ENCODE measurements at places on chromosomes 7 and 10. TPM values are rescaled to one million over a fixed set of nuclear protein-coding genes. Genes with fewer than 3 reads are reported as not detected.
A peak's percentile ranks its signal among the peaks of the same experiment; 100 is the strongest.

The TRIM74 gene
- total RNA-seq, result not detected

The SAMD9L gene
- 4.1 TPM for total RNA-seq

The ZNF680 gene
- total RNA-seq, result 21.5 TPM

The CACUL1 gene
- total RNA-seq, result 17.2 TPM

The SEMA3C gene
- total RNA-seq, result 58.3 TPM

The USP54 gene
- total RNA-seq, result 22.3 TPM

The TMEM196 gene
- total RNA-seq, result not detected

The ARHGAP21 gene
- total RNA-seq, result 45.0 TPM

The ATG9B gene
- total RNA-seq, result not detected

The NEBL gene
- total RNA-seq, result 304 TPM

GRCh38 chr10:15879663-15880062 lies 19.4 kb upstream of the MINDY3 start:
- H3K27me3 ChIP-seq, result no peaks in the 10 kb centered on the region
- H3K4me1 ChIP-seq, result no peaks in the 10 kb centered on the region
- no peak overlapping the region for H3K27ac ChIP-seq
- no peaks in the 10 kb centered on the region for H3K36me3 ChIP-seq
- H3K4me3 ChIP-seq, result no peak overlapping the region

DNA sequence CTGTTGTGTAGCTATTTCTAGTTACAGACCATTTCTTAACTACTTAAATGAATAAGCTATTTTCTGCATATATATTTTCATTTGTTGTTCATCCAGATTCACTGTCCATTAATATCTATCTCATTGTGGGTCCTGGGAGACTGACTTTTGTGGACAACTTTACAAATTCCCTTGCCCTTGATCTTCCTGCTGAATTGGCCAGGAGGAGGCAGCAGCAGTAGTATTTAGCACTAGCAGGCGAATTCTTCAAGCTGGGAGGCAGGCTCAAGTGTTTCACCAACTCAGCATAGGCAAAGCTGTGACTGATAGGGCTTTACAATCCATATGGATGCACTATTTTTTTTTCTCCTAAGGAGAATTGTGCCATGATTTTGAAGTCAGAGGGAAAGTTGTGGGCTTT lies 461.0 kb upstream of the NRG3 start:
- H3K4me3 ChIP-seq, result no peak overlapping the region
- no peaks in the 10 kb centered on the region for H3K27me3 ChIP-seq
- DNase-seq, result no peak
- H3K36me3 ChIP-seq, result no peaks in the 10 kb centered on the region
- H3K4me1 ChIP-seq, result no peaks in the 10 kb centered on the region

DNA sequence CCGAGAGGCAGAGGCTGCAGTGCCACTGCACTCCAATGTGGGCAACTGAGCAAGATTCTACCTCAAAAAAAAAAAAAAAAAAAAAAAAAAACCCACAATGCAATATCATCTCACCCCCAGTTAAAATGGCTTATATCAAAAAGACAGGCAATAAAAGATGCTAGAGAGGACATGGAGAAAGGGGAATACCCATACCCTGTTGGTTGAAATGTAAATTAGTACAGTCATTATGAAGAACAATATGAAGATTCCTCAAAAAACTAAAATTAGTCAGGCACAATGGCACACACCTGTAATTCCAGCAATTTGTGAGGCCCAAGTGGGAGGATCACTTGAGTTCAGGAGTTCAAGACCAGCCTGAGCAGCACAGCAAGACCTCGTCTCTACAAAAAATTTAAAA lies 25.7 kb downstream of the ABI1 start:
- no peak overlapping the region for H3K27ac ChIP-seq
- no peak overlapping the region for H3K4me3 ChIP-seq
- H3K4me1 ChIP-seq, result no peaks in the 10 kb centered on the region
- H3K27me3 ChIP-seq, result no peaks in the 10 kb centered on the region
- DNase-seq, result no peak

GRCh38 chr10:69951658-69952057 lies 101.0 kb upstream of the MACROH2A2 start:
- H3K4me1 ChIP-seq, result no peaks in the 10 kb centered on the region
- H3K4me3 ChIP-seq, result no peak overlapping the region
- no peaks in the 10 kb centered on the region for H3K36me3 ChIP-seq
- DNase-seq, result no peak
- no peaks in the 10 kb centered on the region for H3K27me3 ChIP-seq

- H3K27ac ChIP-seq, result no peak overlapping the region
- H3K36me3 ChIP-seq, result no peaks in the 10 kb centered on the region
- no peak overlapping the region for H3K4me3 ChIP-seq
- DNase-seq, result no peak
These were observed 594.1 kb downstream of the INHBA start for GRCh38 chr7:41108821-41109220.

GRCh38 chr7:105685161-105685560 lies 103.9 kb upstream of the EFCAB10 start:
- no peaks in the 10 kb centered on the region for H3K27me3 ChIP-seq
- H3K4me1 ChIP-seq, result no peaks in the 10 kb centered on the region
- DNase-seq, result no peak
- no peak overlapping the region for H3K27ac ChIP-seq

DNA sequence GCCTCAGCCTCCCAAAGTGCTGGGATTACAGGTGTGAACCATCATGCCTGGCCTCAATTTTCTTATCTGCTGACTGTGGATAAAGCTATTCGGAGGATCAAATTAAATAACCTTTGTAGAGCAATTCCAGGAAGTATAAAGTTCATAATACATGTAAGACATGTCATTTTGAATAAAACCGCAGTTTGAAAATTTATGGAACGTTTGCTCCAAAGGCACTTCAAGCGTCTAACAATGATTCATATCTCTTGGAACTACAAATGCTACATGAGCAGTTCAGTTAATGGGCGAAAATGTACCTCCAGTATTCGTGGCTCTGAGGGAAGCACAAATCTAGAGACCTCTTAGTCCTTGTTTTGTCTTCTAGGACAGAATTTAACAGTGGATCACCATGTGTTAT lies 190.3 kb downstream of the GALNT17 start:
- no peak overlapping the region for H3K4me3 ChIP-seq
- H3K27ac ChIP-seq, result no peak overlapping the region
- no peak for DNase-seq
- H3K36me3 ChIP-seq, result no peaks in the 10 kb centered on the region
- H3K27me3 ChIP-seq, result no peaks in the 10 kb centered on the region

- H3K27ac ChIP-seq, result no peak overlapping the region
- H3K27me3 ChIP-seq, result no peaks in the 10 kb centered on the region
- H3K36me3 ChIP-seq, result no peaks in the 10 kb centered on the region
- no peak overlapping the region for H3K4me3 ChIP-seq
These were observed 20.0 kb upstream of the FAM204A start for GRCh38 chr10:118362103-118362502.

DNA sequence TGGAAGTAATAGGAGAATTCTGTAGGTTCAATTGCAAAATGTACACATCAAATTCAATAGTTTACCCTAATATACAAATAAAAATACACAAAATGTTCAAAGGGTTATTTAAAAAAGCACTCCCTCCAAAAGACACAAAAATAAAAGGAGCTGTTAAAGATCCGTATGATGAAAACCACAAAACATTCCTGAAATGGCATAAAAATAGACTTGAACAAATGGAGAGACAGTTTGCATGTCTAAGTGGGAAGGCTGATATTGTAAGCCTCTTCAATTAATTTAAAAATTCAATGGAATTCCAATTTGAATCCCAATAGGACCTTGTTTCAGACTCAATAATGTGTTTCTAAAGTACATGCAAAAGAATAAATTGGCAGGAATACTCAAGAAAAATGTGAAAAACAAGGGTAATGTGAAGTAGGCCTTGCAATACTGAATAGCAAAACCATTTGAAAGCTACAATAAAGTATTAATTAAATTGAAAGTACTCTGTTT lies 38.0 kb upstream of the INSYN2A start:
- DNase-seq, result no peak
- no peak overlapping the region for H3K4me3 ChIP-seq
- H3K27ac ChIP-seq, result no peak overlapping the region
- H3K4me1 ChIP-seq, result no peaks in the 10 kb centered on the region
- H3K27me3 ChIP-seq, result no peaks in the 10 kb centered on the region

DNA sequence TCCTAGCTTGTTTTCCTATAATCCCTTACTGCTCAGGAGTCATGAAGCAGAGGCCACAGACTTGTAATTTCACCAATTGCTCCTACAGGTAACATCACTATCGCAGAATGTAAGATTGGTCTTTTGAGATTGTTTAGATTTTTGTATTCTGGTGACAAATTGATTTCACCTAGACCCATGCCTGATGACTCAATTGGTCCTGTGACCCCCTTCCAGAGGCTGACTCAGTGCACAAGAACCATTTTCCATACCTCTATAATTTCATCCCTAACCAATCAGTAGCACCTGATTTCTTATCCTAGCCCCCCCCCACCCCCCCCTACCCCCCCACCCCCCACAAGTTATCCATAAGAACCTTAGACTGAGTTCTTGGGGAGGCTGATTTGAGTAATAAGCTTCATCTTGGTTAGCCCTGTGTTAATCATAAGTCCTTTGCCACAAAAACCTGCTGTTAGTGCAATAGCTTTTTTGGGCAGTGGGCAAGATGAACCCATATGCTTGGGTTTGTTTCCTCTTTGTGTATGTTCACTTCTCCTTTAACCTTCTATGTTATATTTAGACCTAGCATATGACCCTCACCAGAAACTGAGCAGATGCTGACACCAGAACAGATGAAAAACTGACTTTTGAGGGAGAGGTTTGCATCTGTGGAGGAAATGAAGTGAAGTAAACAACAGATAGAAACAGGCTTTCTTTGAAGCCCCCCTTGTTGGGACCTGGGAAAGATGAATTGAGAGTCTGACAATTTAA lies 187.1 kb downstream of the KIF20B start:
- H3K27me3 ChIP-seq, result no peaks in the 10 kb centered on the region
- H3K36me3 ChIP-seq, result no peaks in the 10 kb centered on the region
- H3K27ac ChIP-seq, result peak overlapping the region; percentile 11
- H3K4me3 ChIP-seq, result no peak overlapping the region
- H3K4me1 ChIP-seq, result no peaks in the 10 kb centered on the region

- no peaks in the 10 kb centered on the region for H3K36me3 ChIP-seq
- no peaks in the 10 kb centered on the region for H3K4me1 ChIP-seq
- peak overlapping the region; percentile 78 for H3K27ac ChIP-seq
These were observed 42.8 kb downstream of the FOXL3 start for GRCh38 chr7:332646-333392.
